GM23248 (cell line): ENCODE measurements at places on chromosomes 5 and 9. TPM values are rescaled to one million over a fixed set of nuclear protein-coding genes. Genes with fewer than 3 reads are reported as not detected.
A peak's percentile ranks its signal among the peaks of the same experiment; 100 is the strongest.

Gene HMHB1
- total RNA-seq: not detected in 2 replicates

DNA sequence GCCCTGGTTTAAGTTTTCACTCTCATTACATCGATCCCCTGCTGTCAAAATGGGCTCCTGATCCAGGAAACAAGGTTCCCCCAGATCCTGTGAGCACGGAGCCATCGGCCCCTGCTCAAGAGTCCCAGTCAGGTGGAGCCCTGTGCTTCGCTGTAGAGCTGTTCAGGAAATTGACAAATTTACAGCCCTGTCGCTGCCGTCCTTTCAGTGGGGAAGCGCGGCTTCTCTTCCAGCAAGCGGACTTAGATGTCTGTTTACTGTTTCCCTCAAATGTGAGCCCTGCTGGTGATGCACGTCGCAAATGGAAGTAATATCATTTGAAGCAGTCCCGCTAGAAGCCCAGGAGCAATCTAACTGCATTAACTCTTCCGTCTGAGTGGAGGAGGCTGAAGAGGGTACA, 760.9 kb upstream of the WWC1 start:
- no peak overlapping the region for H3K27ac ChIP-seq
- no peak for DNase-seq
- H3K27me3 ChIP-seq: peaks cover 16% of the 10 kb centered on the region
- no peaks in the 10 kb centered on the region for H3K36me3 ChIP-seq

DNA sequence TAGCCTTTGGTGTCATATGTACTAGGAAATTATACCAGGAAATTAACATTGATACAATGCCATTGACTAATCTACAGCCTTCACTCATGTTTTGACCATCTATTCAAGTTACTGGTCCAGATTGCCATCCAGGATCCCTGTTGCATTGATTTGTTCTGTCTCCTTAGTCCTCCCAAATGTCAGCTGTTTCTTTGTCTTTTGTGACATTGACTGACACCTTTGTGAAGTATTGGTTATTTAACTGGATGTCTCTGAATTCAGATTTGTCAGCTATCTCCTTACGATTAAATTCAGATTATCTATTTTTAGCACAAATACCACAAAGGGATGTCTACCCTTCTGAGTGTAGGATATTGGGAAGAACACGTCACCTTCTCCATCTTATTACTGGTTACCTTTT, 73.7 kb upstream of the CTNND2 start:
- H3K4me1 ChIP-seq: no peaks in the 10 kb centered on the region
- H3K36me3 ChIP-seq: no peaks in the 10 kb centered on the region
- H3K4me3 ChIP-seq: no peak overlapping the region
- no peak for DNase-seq
- H3K27ac ChIP-seq: no peak overlapping the region
- no peaks in the 10 kb centered on the region for H3K27me3 ChIP-seq

GRCh38 chr9:84667571-84668195, 1.8 kb upstream of the NTRK2 start:
- H3K4me3 ChIP-seq: peak overlapping the region; percentile 72
- DNase-seq: peak; percentile 56
- H3K36me3 ChIP-seq: no peaks in the 10 kb centered on the region
- H3K4me1 ChIP-seq: no peaks in the 10 kb centered on the region

DNA sequence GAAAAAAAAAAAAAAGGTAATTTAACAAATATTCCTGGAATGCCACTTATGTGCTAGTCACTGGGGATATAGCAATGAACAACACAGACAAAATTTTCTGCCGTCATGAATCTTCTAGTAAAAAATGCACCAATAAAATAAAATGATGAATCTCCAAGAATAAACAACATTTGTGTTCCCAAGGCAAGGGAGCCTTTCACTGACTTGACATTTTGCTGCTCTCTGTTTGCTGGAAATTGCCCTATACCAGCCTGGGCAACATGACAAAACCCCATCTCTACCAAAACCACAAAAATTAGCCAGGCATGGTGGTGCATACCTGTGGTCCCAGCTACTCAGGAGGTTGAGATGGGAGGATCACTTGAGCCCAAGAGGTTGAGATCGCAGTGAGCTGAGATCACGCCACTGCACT, 64.5 kb upstream of the ERBIN start:
- DNase-seq: peak; percentile 95
- H3K27ac ChIP-seq: peak overlapping the region; percentile 91
- no peaks in the 10 kb centered on the region for H3K27me3 ChIP-seq
- H3K4me3 ChIP-seq: no peak overlapping the region
- H3K36me3 ChIP-seq: no peaks in the 10 kb centered on the region

DNA sequence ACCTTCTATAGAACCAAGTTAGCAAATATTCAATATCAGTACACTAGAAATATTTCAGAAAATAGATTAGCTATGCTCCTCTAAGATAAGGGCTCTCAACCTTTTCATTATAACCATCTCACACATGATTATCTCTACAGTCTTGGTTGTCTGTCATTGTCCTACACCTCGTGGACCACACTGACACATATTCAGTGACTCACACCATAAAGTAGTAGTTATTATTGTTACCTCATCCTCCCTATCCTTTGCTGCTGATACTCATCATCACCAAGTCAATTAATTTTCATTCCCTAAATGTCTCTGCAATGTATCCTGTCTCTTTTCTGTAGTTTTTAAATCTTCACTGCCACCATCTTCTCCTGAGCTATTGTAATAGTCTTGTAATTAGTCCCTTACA, 1309.2 kb upstream of the C9orf72 start:
- no peak for DNase-seq
- H3K36me3 ChIP-seq: no peaks in the 10 kb centered on the region
- no peaks in the 10 kb centered on the region for H3K4me1 ChIP-seq
- no peaks in the 10 kb centered on the region for H3K27me3 ChIP-seq
- no peak overlapping the region for H3K4me3 ChIP-seq

DNA sequence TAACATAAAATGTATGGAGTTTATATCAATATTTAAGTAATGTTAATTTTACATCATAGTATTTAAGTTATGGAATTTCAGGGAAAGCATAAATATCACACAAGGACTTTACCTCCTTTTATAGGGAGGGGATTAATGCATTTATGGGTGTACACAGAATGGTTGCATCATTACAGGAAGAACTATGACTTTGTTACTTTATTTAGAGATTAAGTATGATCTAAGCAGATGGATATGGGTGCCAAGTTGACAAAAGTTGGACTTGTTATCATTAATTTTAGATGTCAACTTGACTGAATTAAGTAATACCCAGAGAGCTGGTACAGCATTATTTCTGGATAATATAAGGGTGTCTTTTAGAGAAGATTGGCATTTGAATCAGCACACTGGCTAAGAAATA, 160.5 kb upstream of the CDH10 start:
- no peaks in the 10 kb centered on the region for H3K36me3 ChIP-seq
- peaks cover 39% of the 10 kb centered on the region for H3K4me1 ChIP-seq
- peak; percentile 16 for DNase-seq
- H3K27me3 ChIP-seq: no peaks in the 10 kb centered on the region
- peak overlapping the region; percentile 63 for H3K27ac ChIP-seq

GRCh38 chr9:565528-565927, 276.0 kb upstream of the DMRT1 start:
- H3K27ac ChIP-seq: no peak overlapping the region
- no peak overlapping the region for H3K4me3 ChIP-seq
- no peaks in the 10 kb centered on the region for H3K4me1 ChIP-seq
- no peaks in the 10 kb centered on the region for H3K36me3 ChIP-seq

DNA sequence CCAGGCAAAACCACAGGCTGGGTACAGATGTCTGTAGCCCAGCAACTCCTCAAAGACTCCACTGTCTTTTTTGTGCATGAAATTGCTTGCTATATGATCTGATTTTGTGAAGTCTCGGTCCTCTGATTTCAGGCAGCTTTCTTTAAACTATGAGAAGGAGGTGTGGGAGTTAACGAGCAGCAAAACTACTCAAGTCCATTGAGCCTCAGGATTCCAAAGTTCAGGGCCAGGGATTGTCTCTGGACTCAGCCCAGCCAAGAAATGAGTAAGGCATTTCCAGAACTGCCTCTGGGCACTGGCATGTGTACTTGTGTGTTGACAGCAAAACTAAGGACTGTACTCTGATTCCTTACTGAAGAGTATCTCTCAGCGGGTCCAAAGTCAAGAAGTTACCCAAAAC, 53.4 kb upstream of the GLIS3 start:
- peak; percentile 51 for DNase-seq
- H3K4me1 ChIP-seq: 0 out of 2 replicates have a peak, but pooled peaks cover 5% of the 10 kb centered on the region
- H3K4me3 ChIP-seq: no peak overlapping the region
- no peak overlapping the region for H3K27ac ChIP-seq
- no peaks in the 10 kb centered on the region for H3K27me3 ChIP-seq

Gene C9
- not detected in 2 replicates for total RNA-seq

Gene BTNL8
- not detected in 2 replicates for total RNA-seq

Gene SPATA9
- total RNA-seq: 0.22 TPM in 1 of 2 replicates, not detected in the other

Gene ORM1
- total RNA-seq: not detected in 2 replicates

Gene OTP
- total RNA-seq: not detected in 2 replicates

DNA sequence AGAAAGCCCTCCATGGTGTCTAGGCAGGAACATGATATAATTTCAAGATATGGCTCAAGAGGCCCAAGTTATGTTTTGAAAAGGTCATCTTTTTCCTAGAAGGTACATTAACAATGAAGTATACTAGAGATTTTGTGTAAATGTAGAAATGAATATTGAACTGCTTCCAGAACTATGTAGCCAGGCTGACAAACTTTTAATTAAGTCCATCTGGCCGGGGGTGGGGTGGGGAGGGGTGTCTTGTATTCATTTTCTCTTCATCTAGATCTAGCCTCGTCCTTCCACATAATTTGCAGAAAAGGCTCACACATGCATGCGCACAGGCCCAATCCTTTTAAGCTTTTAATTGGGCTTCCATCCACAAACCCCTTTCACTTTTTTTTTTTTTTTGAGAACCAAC, 323.3 kb downstream of the ARL15 start:
- no peaks in the 10 kb centered on the region for H3K36me3 ChIP-seq
- no peaks in the 10 kb centered on the region for H3K4me1 ChIP-seq
- no peaks in the 10 kb centered on the region for H3K27me3 ChIP-seq
- no peak for DNase-seq
- no peak overlapping the region for H3K27ac ChIP-seq
- H3K4me3 ChIP-seq: no peak overlapping the region

Gene PBX3
- total RNA-seq: 27.4 and 30.9 TPM in 2 replicates

- no peaks in the 10 kb centered on the region for H3K36me3 ChIP-seq
- H3K27ac ChIP-seq: no peak overlapping the region
- DNase-seq: no peak
- no peaks in the 10 kb centered on the region for H3K27me3 ChIP-seq
Observed at GRCh38 chr5:19064094-19064493, 923.9 kb downstream of the CDH18 start.

Gene ITK
- 0.11 TPM in 1 of 2 replicates, not detected in the other for total RNA-seq

DNA sequence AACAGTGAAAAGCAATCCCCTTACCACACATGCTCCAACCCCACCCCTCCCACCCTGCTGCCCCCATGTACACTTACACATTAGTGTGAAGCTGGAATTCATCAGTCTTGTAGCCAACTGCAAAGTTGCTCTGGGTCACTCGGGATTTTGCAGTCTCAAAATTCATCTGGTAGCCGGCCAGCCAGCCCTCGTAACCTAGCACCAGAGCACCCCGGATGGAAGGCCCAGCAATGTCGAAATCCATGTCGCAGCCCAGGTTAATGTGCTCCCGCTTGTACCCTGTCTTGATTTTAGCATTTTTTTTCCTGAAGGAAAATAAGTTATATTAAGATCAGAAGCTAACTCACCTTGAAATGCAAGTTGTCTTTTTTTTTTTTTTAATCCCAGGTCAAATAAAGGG, 12.2 kb upstream of the C5orf15 start:
- H3K27me3 ChIP-seq: no peaks in the 10 kb centered on the region
- no peak overlapping the region for H3K4me3 ChIP-seq
- DNase-seq: no peak
- H3K4me1 ChIP-seq: peaks cover 21% of the 10 kb centered on the region
- H3K27ac ChIP-seq: no peak overlapping the region

GRCh38 chr5:31720004-31720403, 81.1 kb downstream of the PDZD2 start:
- H3K27me3 ChIP-seq: no peaks in the 10 kb centered on the region; the same call in none of the 2 replicates
- no peaks in the 10 kb centered on the region for H3K4me1 ChIP-seq
- H3K4me3 ChIP-seq: no peak overlapping the region
- DNase-seq: peak; percentile 3

DNA sequence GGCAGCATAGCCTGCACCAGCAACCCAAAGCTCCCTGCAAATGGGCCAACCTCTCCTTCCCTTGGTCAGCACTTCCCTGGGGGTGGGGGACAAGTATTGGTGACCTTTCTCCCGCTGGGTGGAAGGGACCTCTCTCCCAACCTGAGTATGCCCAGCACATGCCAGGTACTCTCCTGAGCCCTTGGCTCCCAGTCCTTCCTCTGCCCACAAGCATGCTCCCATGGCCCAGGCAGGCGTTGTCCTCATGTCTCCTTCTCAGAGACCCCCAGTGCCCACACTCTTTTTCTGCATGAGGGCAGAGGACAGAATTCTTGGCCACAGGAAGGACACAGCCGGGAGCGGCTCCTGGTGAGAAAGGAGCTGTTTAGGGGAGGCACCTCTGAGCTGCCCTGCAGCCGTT, 60.3 kb downstream of the PHF2 start:
- H3K4me3 ChIP-seq: no peak overlapping the region
- H3K27me3 ChIP-seq: no peaks in the 10 kb centered on the region
- H3K27ac ChIP-seq: no peak overlapping the region
- H3K4me1 ChIP-seq: no peaks in the 10 kb centered on the region

- DNase-seq: peak; percentile 86
- H3K4me3 ChIP-seq: peak overlapping the region; percentile 90
- peaks cover 45% of the 10 kb centered on the region for H3K4me1 ChIP-seq
- 0 out of 2 replicates have a peak, but pooled peaks cover 4% of the 10 kb centered on the region for H3K36me3 ChIP-seq
- no peaks in the 10 kb centered on the region for H3K27me3 ChIP-seq
Observed at GRCh38 chr9:92668746-92669526, 995 bp downstream of the IPPK start.

Gene DPYSL3
- 34.3 and 42.8 TPM in 2 replicates for total RNA-seq

Gene POLR3G
- total RNA-seq: 1.5 and 8.8 TPM in 2 replicates

DNA sequence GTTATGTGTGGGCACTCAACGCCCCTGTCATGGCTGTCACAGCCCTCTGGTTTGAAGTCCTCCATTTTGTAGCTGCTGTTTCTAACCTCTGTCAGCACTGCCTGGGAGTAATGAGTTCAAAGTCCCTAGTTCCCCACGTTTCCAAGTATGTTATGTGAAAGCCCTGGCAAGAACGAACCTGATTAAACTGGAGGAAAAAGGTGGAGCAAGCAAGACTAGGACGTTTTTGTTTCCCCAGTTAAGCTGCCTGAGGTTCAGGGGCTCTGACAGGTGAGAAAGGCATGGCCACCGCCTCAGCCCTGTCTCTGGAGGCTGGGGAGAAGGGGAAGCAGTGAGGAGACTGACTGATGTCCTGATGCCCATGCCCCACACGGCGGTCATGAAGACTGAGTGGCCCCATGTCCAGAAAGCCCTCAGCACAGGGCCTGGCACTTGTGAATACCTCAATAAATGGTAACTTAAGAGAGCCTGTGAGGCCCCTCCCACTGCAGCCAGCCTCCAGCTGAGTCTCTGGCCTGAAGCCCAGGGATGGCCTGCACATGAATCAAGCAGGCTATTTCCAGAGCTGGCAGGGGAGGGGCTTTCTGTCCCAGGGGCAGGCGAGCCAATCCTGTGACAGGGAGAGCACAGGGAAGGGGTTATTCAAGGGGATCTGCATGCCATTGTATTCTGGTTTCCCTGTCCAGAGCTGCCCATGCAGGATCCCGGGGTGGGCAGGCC, 61.8 kb downstream of the PFDN1 start:
- H3K36me3 ChIP-seq: no peaks in the 10 kb centered on the region
- no peak overlapping the region for H3K4me3 ChIP-seq
- no peaks in the 10 kb centered on the region for H3K27me3 ChIP-seq
- peak overlapping the region; percentile 11; the same call in 1 of the 2 replicates for H3K27ac ChIP-seq
- H3K4me1 ChIP-seq: peaks cover 29% of the 10 kb centered on the region
